Activated CD4-positive, alpha-beta T cell treated with anti-CD3 and anti-CD28 coated beads, Interleukin-2, amount 50 U/mL, for 4 hours (primary cell): ENCODE measurements at places on chromosomes 5 and 9.

- no peak for DNase-seq
Measured at GRCh38 chr9:22395687-22396141, 50.9 kb upstream of the DMRTA1 start.

GRCh38 chr9:120197605-120198004 is 382.4 kb downstream of the CDK5RAP2 start:
- no peak for DNase-seq

DNA sequence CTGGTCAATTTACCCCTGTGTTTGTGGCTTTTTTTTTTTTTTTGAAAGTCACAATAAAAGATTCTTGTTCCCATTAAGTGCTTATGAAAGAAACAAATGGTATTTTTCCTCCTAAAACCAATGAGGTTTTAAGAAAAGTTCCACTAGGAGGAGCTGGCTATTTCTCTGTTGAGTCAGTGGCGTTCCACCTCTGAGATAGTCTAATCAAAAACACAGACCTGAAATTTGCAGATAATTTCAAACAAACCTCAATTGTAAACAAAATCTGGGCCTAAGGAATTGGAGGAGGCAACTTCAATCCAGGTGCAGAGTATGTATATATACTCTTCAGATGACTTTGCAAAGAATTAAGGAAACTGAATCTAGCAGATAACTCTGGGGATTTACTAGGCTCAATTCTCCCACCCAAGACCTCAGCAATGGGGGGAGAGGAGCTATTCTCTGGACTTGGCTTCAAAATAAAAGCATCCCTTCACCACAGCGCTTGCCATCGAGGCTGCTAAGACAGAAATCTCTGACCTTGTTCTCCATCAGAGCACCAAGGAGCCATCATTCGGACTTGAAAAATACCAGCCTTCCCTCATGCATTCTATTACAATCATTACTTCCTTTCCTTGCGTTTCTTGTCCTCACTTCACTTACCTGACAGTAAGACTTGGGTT is 52.4 kb downstream of the FANCC start:
- DNase-seq: no peak

GRCh38 chr5:169970339-169970738 is 10.0 kb downstream of the INSYN2B start:
- DNase-seq: no peak

- no peak for DNase-seq
Measured at GRCh38 chr9:120868339-120868675, 8.7 kb downstream of the PHF19 start.

DNA sequence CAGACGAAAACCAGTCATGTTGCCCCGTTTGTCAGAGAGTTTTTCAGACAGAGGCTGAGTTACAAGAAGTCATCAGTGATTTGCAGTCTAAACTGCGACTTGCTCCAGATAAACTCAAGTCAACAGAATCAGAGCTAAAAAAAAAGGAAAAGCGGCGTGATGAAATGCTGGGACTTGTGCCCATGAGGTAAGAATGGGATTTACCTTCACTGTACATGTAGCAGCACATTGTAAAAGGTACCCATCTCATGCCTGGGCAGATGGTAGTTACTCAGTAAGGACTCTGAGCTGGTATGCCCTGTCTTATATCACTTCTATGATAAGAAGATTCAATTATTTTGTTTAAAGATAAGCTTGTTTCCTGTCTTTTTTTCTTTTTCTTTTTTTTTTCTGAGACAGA is 38.8 kb downstream of the RAD50 start:
- DNase-seq: no peak

DNA sequence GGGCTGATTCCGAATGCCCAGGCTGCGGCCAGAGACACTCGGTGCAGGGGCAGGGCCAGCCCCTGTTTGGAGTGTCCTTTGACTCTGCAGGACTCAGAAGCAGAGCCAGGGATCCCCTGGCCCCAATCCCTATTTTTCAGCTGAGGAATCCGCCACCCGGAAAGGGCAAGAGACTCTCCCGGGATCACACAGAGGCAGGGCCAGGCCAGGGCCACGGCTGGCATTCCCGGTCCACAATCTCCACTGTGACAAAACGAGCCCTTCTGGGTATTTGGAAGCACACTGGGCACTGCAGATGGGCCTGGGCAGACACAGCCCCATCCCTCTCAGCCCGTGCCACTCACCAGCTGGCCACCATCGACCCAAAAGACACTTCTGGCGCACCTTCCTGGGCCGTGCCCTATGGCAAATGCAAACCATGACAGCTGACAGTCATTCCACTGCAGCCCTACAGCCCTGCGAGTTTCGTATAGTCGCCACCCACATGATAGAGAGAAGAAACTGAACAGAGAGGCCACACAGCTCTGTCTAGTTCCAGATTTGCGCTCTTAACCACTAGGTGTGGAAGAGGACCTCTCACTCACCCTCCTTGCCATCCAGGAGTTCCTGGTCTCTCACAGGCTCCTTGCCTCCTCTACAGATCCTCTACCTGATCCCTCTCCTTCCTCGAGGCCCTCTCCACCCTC is 13.3 kb downstream of the NR5A1 start:
- no peak for DNase-seq

GRCh38 chr5:134175921-134176510 is 734 bp downstream of the SKP1 start:
- no peak for DNase-seq

DNA sequence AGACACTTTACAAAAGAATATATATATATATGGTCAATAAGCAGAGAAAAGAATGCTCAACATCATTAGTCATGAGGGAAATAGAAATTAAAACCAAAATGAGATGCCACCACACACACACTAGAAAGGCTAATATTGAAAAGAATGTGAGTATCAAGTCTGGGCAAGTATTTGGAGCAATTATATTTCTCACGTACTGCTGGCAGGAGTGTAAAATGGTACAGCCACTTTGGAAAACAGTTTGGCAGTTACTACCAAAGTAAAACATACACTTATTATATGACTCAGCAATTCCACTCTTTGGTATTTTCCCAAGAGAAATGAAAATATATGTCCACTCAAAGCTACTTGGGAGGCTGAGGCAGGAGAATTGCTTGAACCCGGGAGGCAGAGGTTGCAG is 29.8 kb downstream of the NEUROG1 start:
- DNase-seq: no peak

DNA sequence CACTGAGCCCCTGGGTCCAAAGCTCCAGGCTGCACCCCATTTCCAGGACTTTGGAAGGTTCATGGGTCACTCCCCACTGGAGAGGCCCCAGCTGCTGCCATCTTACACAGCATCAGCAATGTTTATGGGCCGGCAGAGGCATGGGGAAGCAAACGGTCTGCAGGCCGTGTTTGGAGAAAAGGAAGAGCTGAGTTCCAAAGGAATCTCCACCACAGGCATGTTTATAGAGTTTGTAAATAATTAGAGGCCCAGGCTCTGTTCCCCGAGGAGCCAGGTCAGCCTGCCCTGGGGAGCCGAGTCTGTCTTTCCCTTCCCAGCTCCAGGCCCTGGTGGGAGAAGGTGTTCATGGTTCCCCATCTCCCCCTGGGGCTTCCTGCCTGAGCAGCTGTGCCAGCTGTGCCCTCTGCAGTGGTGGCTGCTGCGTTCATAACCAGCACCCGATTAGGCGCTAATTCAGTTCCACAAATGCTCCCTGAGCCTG is 64.8 kb downstream of the COL27A1 start:
- DNase-seq: no peak

DNA sequence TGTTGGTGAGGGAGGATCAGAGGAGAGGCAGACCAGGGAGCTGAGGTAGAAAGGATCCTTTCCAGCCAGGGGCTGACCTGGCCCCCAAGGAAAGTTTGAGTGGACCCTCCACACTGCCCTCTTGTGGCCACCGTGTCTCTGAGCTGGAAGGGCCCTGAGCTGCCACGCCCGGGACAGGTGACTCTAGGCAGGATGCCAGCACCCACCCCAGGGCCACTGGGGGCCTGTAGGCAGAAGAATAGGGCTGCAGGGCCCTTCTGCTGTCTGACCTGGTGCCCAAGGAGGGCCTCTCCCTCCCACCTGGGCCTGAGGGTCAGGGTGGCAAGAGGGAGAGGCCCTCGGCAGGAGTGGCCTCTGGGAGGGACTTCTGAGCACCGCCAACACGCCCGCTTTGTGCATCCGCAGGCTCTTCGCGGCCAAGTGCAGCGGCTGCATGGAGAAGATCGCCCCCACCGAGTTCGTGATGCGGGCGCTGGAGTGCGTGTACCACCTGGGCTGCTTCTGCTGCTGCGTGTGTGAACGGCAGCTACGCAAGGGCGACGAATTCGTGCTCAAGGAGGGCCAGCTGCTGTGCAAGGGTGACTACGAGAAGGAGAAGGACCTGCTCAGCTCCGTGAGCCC is 76.8 kb downstream of the LMX1B start:
- peak; percentile 47 for DNase-seq

DNA sequence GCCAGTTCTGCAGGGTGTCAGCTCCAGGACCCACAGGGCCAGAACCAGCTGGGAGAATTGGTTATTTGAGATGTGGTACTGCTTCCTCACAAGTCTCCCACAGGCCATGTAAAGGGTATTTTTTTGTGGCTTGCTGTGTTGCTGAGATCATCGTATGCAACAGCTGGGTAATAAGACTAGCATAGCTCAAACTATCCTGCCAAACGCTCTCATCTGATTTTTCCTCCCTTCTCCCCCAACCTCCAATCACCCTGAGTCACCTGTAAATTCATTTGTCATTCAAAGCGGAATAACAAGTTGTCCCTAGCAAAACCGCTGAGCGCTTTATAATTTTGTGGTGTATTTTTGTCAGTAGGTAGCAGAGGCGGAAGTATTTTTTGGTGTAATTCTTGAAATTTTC is 63.2 kb downstream of the NSG2 start:
- DNase-seq: no peak

DNA sequence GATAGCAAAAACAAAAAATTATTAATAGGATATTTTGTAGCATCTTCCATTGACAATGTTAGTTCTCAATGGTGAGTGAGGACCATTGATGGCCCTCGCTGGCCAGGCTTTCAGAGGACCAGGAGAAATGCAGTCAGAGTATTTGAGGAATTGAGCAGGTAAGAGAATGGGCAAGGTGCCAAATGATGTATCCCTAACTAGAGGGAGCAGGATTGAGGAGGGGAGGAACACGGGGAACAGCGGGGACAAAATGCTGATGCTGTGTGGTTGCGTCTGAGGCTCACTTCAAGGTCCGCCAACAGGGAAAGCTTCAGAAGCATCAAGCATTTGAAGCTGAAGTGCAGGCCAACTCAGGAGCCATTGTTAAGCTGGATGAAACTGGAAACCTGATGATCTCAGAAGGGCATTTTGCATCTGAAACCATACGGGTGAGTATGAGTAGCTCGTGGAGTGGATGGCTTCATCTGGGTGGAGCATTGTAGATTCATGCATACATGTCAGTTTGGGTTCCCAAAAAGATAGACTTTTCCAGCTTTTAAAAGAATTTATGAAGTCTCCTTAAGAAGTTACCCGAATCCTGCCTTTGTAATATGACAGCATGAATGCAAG is 16.2 kb downstream of the SPTAN1 start:
- DNase-seq: no peak

GRCh38 chr9:5479994-5480694 is 29.8 kb downstream of the CD274 start:
- no peak for DNase-seq

- DNase-seq: no peak
Measured at GRCh38 chr9:81969971-81970370, 18.6 kb upstream of the SPATA31D1 start.

DNA sequence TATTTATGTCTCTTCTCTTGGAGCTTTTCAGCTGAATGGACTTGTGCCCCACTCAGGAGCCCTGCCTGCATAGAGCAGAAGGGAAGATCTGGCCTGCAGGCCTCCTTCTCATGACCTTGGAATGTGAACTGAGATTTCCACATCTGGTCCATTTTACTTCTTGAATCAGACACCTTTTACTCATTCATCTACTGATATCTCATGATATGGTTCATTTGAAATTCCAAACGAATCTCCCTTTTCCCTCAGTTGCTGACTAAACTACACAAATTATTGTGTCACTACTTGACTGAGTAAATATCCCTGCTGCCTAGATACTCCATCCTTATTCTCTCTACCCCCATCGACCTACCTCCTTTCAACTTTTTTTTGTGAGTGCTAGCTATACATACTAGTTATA is 138.7 kb downstream of the PLCXD3 start:
- no peak for DNase-seq

DNA sequence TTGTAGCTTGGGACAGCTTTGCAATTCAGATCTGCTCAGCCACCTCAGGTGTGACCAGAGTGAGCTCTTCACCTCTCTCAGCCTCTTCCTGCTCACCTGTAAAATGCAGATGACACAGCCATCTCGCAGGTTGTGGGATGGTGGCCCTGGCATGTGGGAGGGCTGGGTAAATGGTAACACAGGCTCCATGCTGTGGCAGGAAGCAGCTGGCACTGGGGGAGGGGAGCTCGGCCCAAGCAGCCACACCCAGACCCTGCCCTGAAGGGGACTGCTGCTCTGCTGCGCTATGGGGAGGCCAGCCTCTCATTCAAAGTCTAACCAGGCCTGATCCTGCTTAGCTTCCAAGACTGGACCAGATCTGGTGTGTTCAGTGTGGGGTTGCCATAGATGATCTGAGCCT is 24.1 kb downstream of the PHF2 start:
- DNase-seq: no peak

GRCh38 chr9:99360026-99360425 is 137.9 kb downstream of the SEC61B start:
- DNase-seq: no peak

DNA sequence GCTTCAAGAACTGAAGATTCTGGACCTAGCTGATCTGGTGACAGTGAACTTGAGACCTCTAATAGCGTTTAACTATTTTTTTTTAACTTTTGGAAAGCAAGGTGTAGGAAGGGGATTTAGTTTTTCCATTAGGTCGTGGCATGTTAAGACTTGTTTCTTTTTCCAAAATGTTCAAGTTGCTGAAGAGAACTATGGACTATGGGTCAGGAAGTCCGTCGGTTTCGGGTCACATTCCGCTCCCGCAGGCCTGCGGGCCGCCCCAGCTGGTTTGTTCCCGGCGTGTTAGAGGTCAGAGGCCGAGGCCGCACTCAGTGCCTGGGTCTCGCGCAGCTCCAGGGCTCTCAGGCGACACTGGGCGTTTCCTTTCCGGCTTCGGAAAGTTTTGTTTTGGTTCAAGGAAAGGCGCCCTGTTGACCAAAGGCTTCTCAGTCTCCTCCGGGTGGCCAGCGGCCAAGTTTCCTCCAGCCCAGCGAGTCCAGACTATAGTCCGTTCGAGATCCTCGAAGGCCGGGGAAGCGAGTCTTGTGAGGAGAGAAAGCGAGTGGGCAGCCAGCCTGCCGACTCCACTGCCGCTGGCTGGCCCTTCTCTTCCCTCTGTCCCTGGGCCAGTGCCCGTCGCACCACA is 586 bp upstream of the FCHO2 start:
- no peak for DNase-seq

- no peak for DNase-seq
Measured at GRCh38 chr5:36079200-36079781, 12.6 kb upstream of the UGT3A2 start.

DNA sequence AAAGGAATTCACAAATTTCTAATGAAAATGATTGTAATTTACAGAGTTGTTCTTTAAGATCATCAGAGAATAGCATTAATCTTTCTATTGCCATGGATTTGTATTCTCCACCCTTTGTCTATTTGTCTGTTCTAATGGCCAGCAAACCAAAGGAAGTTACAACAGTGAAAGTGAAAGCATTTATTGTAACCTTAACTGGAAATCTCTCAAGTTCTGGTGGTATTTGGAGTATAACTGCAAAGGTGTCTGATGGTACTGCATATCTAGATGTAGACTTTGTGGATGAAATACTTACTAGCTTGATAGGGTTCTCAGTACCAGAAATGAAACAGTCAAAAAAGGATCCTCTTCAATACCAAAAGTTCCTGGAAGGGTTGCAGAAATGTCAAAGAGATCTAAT is 21.7 kb downstream of the RMI1 start:
- no peak for DNase-seq
